ENCODE measurements at places on chromosomes 2 and 18.
A peak's percentile ranks its signal among the peaks of the same experiment; 100 is the strongest.

DNA sequence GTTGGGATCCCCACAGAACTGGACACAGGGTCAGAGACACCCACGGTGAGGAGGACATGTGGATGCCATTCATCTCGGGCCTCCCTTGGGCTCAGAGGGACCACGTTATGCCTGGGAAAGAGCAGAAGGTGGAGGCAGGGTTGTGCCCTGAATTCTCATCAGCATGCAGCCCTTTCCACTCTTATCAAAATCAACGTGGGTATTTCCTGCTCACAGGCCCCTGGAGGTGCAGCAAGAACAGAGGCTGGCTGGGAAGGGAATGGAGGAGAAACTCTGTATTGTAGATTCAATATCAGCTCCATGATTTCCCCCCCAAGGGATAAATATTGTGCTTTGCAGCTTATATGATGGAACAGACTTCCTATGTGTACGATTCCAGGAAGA is 90.9 kb downstream of the SETBP1 start:
- no peak for DNase-seq

- no peak for DNase-seq
Measured at GRCh38 chr2:2495606-2496005, 164.5 kb upstream of the MYT1L start.

- DNase-seq, result no peak
Measured at GRCh38 chr2:17805717-17806363, 10.4 kb upstream of the MSGN1 start.

GRCh38 chr18:42028247-42028832 is 73.3 kb downstream of the PIK3C3 start:
- DNase-seq, result no peak

DNA sequence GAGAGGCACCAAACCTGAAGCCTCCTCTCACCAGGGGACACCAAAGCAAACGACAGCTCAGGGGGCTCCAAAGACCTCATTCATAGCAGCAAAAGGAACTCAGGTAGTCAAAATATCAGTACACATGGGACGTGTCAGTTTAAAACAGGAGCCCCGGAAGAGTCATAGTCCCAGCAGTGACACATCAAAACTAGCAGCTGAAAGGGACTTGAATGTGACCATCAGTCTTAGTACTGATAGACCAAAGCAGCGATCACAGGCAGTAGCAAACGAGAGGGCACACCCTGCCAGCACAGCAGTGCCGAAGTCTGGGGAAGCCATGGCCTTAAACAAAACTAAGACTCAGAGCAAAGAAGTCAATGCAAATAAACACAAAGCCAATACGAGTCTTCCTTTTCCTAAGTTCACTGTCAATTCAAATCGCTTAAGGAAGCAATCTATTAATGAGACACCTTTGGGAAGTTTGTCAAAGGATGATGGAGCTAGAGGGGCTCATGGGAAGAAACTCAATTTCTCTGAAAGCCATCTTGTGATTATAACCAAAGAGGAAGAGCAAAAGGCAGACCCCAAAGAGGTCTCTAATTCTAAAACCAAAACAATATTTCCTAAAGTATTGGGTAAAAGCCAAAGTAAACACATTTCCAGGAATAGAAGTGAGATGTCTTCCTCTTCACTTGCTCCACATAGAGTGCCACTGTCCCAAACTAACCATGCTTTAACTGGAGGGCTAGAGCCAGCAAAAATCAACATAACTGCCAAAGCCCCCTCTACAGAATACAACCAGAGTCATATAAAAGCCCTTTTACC is 1.2 kb downstream of the GALNT5 start:
- DNase-seq, result no peak

- DNase-seq, result no peak
Measured at GRCh38 chr2:239727182-239727775, 297.9 kb downstream of the NDUFA10 start.

- no peak for DNase-seq
Measured at GRCh38 chr2:5539282-5540165, 152.7 kb upstream of the SOX11 start.

- no peak for DNase-seq
Measured at GRCh38 chr2:74567881-74568280, 13.4 kb downstream of the DOK1 start.

DNA sequence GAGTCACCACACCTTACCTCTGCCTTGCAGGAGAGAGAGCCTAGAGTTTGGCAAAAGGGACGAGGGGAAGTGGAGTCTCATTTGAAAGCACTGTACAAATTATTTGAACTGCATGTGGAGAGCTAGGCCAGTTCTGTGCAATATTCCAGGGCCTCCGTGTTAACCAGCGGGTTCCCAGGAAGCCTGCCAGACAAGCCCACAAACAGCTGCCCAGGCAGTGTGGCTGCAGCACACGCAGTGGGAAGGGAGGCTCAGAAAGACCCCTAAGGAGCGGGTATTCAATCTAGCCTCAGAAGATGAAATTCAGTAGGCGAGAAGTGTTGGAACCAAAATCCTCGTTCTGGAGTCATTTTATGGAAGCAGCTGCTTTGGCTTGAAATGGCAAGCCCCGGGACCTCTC is 30.7 kb downstream of the CNGA3 start:
- DNase-seq, result no peak

- DNase-seq, result no peak
Measured at GRCh38 chr18:75276818-75277609, 66.4 kb downstream of the TSHZ1 start.

DNA sequence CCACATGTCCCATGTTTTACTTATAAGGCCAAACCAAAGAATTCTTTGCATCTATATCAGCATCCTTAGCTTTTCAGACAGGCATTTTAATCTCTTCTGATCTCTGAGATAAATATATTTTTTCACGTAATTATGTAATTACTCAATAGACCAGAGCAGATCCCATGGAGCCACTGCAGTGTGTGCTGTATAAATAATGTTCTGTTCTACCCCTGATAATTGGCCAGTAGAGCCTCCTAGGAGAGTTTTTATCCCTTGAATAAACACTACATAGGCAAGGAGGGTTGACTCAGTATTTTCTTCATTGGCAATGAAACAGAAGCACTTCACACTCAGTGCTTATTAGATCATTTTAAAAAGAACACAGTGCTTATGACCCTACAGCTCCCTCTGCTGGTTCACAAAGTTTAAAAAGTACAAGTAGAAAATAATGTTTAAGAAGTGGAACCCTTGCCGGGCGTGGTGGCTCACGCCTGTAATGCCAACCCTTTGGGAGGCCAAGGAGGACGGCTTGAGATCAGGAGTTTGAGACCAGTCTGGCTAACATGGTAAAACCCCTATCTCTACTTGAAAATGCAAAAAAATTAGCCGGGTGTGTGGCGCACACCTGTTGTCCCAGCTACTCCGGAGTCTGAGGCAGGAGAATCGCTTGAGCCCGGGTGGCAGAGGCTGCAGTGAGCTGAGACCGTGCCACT is 91.9 kb downstream of the PPP1R1C start:
- peak; percentile 9 for DNase-seq

DNA sequence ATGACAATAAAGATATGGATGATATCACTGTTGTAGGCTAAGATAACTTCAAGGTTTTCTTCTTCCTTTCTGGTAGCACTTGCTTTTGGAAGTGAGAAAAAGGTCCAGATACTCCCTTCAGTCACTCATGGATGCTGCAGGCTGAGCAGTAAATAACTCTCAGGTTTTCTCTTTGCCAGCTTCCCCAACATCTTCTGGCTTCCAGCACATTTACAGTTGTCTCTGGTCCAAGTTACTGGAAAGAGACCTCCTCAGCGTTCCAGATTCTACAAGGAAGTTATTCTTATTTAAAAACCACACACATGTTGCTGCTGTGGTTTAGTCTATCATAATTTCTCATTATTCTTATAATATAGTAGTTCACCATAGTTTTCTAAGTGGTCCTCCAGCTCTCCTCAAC is 383.4 kb downstream of the PLCL1 start:
- no peak for DNase-seq

DNA sequence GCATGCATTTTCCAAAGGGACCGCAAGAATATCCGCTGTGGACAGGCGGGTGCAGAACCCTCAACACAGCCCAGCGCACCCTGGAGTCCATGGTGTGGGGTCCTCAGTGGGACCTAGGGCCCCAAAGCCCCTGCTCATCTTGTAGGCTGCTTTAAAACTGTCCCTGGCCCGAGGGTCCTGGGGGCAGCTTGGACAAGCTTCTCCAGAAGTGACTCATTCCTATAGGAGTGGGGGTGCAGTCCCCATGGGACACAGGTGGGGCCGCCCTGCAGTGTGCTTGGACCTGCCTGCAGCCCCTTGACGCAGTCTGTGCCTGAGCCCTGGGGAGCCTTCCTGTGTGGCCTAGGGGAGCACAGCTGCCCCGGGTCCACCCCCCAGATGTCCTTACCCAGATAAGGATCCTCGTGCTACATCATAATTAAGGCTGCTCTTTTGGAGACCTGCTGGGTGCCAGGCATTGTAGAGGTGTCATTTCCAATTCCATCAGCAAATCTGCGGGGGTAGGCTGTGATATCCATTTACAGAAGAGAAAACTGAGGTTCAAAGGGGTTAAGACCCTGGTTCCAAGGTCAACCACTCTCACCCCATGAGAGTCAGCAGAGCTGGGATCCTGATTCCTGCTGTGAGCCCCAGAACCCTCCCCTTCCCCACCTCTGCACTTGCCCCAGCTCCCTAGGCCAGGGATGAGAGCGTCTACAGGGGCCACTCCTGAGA is 1.7 kb upstream of the HS6ST1 start:
- no peak for DNase-seq

DNA sequence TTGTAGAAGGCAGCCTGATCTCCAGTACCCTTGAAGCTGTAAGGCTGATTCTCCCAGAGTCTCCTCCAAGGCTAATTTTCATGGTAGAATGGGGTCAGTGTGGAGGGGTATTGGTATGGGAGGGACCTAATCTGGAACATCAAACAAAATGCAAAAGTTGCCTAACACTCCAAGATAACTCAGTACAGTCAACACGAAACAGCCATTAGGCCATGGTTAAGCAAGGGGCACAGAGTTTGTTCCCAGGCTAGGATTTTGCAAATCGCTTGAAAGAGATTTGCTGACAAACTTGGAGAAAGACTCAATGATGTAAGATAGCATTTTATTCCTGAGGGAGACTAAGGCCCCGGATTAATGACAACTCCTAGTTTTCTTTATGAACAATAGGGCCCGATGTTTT is 5.4 kb downstream of the PID1 start:
- no peak for DNase-seq

DNA sequence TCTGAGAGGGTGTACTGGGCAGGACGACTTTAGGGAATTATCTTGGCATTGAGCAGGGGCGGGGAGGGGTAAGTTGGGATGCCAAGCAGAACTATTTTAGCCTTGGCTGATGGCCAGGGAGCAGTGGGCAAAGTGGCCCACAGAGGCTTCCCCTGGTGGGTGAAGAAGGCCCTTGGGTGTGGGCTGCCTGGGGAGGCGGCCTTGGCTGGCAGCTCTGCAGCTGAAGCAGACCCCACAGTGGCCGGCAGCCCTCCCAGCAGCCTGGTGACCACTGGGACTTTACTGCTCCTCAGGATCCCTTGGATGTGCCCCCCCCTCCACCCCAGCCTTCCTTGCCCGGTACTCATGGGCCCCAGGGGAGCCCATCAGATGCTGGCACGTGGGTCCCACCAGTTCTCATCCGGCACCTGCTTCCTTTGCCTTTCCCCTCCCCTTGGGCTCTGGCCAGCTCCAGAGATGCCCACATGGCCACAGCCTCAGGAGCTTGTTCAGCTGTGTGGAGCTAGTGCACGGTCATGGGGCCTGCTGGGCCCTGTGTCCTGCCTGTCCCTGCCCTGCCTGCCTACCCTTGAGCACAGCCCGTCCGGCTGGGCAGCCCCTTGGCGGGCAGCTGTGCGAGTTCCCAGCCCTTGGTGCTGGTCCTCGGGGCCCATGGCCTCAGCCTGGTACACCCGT is 122.1 kb upstream of the HS6ST1 start:
- DNase-seq, result no peak

- no peak for DNase-seq
Measured at GRCh38 chr2:145649061-145649460, 1129.1 kb upstream of the ZEB2 start.

GRCh38 chr2:179936141-179936540 is 71.0 kb downstream of the CWC22 start:
- no peak for DNase-seq

DNA sequence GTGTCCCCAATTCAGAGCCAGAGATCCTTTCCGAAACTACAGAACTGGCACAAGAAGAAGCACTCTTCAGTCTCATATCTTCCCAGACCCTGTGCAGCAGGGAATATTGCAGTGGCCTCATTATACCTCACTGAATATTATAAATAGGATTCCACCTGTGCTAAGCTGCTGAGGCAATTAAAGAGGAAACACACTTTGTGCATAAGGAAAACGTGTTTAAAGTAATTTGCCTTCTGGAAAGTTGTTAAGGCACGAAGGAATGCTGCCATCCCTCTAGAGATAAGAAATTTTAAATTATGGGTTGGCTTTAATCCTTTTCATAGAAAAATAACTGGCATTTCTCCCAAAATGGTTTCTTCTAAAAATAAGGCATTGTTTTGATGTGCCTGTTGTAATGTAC is 233.3 kb downstream of the RAB3GAP1 start:
- DNase-seq, result no peak

DNA sequence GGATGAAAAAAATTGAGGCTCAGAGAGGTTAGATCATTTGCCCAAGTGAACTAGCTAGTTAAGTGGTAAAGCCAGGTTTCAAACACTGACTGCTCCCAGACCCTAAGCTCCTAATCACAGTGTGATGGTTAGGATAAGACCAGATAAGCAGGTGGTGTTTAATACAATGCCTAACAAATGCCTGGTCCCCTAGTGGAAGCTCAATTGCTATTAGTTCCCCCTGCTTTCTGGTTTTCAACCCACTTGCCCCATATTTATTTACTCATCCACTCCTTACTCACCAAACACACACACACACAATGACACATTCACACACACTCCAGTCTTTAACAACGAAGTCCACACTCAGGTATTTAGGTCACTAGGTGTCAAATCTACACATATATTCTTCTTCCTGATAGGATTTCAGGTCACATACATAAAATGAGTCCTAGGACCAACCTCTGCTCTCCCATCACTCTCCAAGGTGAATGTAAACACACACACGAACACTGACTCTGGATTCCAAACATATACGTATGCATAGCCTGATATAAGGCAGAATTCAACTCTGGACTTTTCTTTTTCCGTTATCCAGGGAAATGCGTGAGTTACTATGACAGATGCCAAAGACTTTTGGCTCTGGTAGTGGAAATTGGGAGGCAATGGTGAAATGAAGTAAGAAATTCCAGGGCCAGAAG is 73.6 kb upstream of the TSPYL6 start:
- DNase-seq, result no peak

All from H54 (cell line).